ENCODE measurements at places on chromosomes 6 and 20.
A peak's percentile ranks its signal among the peaks of the same experiment; 100 is the strongest.

DNA sequence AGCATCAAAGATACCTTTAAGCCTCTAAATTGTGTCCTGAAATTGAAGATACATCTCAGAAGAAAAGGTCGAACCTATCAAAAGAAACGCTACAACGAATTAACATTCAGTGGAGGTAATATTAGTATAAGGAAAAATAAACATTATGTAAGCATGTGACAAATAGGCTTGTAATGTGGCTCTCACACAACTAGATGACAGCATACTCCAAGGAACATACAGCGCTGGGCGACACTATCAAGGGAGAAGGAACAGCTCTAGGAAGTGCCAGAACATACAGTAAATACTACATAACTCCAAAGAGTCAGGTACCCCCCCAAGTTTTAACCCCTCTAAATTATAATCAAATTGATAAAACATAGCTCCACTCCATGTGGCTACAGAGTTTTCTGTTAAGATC is 103.5 kb downstream of the LAMP5 start:
- DNase-seq, result no peak

DNA sequence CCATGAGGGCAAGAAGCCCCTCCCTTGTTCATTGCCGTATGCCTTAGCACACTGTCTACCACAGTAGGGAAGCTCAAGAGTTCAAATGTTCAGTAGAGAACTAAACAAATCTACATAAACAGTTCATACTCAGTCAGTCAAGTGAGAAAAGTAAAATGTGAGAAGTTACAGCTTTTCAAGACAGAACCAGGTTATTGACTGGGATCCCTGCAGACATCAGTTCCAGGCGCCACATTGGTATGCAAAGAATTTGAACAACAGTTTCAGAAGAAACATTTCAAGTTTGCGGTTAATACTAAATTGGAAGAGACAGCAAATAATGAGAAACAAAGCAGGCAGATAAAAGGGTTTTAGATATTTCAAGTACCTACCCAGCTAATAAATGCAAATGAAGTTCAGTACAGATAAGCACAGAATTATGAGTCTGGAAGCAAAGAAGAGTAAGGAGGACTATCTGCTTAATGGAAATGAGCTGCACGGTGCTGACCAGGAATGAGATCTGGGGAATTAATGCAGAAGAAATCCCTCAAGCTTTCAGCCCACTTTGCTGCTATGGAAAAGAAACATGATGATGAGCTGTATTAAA is 246.2 kb downstream of the HACE1 start:
- DNase-seq, result no peak

DNA sequence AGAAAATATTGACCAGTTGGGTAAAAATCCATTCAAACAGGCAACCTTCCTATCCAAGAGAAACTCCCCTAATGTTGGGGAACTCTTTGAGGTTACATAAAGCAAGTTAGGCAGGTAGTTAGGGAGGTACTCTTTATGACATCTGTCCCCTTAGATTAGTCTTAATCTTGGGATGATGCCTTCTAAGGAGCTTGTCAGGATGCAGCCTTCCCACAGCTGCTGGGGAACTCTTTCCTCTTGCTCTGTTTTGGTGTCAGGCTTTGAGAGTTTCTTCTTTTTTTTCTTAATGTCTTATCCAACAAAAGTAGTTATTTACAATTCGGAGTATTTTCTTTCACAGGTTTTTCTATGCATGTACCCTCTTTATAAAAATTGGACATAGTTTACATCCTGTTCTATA is 194.8 kb downstream of the CDKAL1 start:
- no peak for DNase-seq

- DNase-seq, result no peak
Observed at GRCh38 chr6:38720295-38720694, 5.2 kb downstream of the DNAH8 start.

DNA sequence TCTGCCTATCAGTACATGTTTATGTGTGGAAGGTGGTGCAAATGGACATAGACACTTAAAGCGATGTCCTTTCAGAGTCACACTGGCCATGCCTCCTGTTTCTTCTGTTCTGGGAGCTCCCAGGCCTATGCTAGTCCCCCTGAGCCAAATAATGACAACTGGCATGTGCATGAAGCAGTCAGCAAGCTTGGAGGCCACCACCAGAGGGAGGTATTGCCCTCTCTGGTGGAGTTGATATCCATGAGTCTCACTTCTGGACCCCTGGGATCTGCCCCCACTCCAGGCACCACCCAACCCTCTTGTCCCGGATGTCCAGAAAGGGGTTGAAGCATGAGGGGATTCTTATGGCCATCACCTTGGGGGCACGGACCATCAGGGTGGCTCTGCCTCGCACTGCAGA is 172.2 kb downstream of the AIG1 start:
- DNase-seq, result no peak

GRCh38 chr6:139473231-139473701 is 98.8 kb upstream of the CITED2 start:
- DNase-seq, result peak; percentile 38

GRCh38 chr6:119145111-119145510 is 66.6 kb upstream of the FAM184A start:
- no peak for DNase-seq

GRCh38 chr6:10316373-10316721 is 98.5 kb downstream of the TFAP2A start:
- no peak for DNase-seq

GRCh38 chr20:13736436-13737191 is 48.1 kb downstream of the ESF1 start:
- DNase-seq, result no peak

DNA sequence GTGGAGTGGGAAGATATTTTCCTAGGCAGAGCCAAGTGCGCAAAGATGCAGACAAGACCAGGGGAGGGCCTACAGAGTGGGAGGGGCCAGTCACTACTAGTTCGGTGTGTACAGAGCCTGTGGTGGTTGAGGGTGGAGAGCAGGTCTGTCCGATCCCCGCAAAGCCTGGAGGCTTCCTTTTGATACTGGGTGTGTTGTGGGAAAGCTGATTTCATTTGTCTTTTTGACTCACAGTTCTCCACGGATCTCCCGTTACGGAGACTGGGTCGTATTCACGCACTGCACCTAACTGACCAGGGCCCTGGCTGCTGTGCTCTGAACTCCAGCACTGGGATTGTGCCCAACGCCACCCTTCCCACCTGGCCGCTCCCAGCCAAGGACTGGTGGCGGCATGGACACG is 1.4 kb upstream of the TIAM2 start:
- DNase-seq, result no peak

DNA sequence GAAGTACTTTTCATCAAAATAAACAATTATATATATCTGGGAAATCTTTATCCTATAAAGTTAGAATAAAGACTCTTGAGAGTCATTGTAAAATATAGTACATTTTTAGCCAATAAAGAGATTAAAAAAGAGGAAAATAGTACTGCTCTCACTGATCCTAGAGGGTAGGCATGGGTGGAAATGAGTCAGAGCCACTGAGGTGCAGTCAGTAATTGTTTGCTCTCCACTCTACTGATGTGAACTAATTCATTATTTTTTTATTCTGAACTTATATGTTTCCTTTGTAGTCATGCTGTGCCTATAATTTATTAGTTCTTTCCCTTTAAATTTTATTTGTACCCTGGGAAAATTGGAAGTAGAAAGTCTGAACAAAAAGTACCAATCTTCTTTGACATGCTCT is 1359.4 kb upstream of the GJE1 start:
- DNase-seq, result no peak

DNA sequence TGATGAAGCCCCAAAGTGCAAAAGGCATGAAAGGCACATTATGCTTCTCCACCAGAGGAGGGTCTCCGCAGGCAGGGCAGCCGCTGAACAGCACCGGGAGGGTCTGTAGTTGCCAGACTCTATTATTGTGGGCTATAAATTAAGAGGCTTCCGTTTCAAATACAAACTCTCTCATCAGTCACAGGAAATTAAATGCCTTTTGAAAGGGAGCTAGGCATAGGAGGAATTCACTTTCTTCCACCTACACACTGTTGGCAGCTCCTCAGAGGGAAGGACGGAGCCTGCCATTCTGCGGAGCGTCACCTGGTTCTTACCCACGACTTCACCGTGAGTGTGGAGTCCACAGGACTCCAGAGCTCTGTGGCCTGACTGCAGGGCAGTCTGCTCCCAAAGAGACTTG is 140.8 kb upstream of the AGPAT4 start:
- DNase-seq, result no peak

- no peak for DNase-seq
Observed at GRCh38 chr6:119552021-119552420, 202.5 kb upstream of the MAN1A1 start.

- peak; percentile 61 for DNase-seq
Observed at GRCh38 chr6:43021270-43022047, at the start of gene RRP36. TSS of gene RRP36 (plus strand) at chr6:43021623. CDS start at chr6:43021655, 32 bp downstream.

DNA sequence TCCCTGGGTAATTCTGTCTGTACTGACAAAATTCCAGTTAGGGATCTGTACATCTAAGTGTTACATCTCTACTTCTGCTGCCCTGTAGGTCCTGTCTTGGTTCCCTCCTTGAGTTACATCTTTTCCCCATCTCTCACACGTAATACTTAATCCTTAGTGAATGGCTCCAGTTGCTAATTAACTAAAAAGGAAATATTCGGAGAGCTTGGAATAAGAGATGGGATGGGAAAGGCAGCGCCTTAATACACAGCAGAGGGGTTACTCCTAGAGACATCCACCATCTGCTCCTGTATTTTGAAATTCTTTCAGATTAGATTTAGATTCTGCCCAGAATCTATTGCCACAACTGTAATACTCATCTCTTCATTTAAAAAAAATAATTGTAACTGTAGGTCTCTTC is 384.0 kb downstream of the SAMD5 start:
- DNase-seq, result no peak

DNA sequence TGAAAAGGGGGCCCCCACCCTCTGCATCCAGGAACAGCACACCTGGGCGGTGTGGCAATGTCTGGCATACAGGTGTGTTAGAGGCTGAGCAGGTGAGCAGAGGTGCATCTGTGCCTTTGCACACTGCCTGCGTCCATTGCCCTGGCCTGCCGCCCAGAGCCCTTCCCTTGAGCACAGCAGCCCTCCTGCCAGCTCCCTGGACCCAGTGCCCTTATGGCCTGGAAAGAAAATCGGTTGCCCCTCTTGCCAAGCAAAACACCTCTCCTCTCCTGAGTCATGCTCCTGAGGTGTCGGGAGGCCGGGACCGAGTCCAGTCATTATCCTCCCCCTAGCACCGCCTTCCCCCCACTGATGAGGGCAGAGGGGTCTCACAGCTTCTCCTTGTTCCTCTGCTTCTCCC is 259.9 kb downstream of the SMOC2 start:
- no peak for DNase-seq

DNA sequence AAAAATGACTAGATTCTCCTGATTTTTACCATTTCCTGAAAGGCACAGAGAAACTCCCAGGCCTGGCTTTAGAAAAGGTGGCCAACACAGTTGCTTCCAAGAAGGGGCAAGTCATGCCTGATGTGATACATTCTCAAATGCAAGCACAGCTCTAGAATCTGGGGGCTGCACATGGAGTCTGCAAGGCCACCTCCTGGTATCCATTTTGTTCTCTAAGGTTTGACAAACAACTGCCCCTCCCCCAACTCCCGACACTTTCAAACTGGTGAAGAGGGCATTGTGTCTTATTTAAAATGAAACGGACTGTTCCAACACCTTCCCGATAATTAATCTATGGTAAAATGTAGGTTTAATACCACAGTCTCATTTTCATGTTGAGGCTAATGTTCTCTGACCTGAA is 220.2 kb upstream of the CEP162 start:
- no peak for DNase-seq

GRCh38 chr6:33691456-33692077 is 19.9 kb downstream of the UQCC2 start:
- DNase-seq, result no peak

DNA sequence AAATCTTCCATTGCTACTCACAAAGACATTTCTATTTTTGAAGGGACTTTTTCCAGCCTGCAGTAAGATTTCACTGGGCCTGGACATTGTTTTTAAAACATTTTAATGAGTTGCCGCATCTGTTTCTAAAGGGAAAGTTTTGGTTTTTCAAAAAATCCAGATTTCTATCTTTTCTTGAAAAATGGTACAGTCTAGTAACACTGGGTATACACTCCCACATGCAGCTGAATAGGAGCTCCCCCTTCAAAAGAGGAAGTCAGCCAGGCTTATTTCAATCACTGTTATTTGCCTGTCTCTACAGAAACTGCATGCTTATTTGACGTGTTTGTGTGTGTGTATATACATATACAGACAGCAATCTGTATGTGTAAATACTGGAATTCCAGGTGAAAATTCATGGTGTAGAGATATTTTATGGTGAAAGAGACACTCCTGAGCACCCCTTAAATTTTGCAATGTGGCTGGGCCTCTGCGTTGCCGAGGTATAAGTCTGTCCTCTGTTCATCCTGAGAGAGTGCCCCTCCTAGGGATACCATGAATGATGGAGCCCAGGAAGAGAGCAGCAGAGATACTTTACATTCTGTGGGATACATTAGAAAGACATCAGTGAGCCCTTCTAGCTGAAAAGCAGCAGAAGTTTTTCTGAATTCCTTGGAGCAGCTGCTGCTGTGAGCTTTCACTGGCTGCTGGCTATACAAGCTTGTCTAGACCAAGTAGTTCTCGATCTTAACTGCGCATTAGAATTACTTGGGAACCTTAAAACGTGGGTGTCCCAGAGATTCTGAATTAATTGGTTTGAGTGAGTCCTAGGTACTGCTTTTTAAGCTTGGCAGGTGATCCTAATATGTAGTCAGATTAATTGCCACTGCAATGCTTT is 12.0 kb upstream of the ABRACL start:
- no peak for DNase-seq

DNA sequence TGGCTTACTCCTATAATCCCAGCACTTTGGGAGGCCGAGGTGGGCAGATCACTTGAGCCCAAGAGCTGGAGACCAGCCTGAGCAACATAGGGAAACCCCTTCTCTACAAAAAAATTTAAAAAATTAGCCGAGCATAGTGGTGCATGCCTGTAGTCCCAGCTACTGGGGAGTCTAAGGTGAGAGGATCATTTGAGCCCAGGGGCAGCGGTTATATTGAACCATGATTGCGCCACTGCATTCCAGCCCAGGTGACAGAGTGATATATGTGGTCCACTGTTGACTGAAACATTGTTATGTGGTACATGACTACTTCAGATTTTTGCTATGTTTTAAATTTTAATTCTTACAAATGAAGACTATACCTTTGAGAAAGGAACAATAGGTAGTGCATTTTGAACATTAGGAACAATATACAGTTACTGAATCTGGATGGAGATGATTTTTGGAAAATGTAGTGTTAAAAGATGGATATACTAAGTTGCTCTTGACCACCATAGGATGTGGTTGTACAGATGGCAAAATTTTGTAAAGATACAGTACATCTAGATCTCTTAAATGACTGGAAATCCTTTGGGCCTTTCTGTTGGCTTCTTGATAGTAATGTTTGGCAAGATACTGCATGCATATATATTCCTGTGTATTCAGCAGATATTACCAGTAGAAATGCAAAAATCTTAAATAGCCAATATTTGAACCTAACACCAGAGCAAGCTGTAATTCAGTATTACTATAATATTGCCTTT is 35.9 kb downstream of the MAPK14 start:
- DNase-seq, result no peak

GRCh38 chr6:65776332-65776731 is 69.3 kb upstream of the EYS start:
- DNase-seq, result no peak

DNA sequence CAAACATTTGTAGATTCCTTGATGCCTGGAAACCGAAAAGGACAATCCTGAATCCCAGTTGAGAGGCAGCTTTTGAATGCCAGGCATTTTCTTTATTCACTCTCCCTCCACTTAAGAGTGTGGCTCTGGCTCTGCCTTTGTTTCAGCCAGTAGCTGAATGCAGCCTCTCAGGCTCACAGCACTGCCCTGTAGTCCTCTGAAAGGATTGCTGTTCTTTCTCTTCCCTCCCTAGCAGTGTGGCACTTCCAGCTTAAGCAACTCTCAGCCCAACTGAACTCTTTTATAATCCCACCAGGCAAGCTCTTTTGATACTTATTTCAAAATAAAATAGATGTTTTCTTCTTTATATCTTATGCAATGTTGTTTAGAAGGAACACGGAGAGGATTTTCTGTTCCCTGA is 415.6 kb downstream of the GJA1 start:
- DNase-seq, result no peak

Data from omental fat pad (tissue), 4 donors.